Activated T-helper 17 cell treated with anti-CD3 and anti-CD28 coated beads, Interleukin-2, amount 50 U/mL, for 72 hours (primary cell): ENCODE measurements at places on chromosomes 13 and 19.

DNA sequence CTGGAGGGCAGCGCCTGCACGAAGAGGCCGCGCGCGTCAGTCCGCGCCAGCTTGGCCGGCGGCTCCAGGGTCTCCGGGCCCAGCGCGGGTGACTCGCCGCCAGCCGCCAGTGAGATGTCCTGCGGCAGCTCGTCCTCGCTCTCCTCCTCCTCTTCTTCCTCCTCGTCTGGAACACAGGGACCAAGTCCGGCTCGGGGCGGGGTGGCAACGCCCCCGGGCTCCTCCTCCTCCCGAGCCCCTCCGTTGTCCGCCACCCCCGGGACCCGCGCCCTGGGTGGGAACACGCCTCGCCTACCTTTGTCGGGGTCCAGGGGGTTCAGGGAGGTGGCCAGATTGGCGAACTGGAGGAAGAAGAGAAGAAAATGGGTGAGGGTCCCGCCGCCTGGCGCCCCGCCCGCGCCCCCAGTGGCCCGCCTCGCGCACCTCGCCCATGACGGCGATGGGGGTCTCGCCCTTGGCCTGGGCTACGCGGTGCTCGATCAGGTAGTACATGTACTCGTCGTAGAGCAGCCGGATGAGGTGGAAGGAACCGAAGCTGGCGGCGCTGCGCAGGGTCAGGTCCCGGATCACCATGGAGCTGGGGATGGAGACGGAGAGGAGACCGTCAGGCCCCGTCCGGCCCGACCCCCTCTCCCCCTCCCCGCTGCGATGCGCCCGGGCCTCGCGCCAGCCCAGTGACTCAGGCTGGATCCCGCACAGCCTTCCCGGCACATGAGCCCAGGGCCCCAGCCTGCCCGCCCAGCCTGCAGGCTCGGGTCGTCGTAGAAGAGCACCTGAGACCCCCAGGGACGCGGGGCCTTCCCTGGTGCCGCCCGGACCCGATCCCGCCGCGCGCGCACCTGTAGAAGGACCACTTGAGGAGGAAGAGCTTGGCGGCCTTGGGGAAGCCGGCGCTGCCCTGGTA lies 10.6 kb downstream of the DCAF15 start:
- ATAC-seq = no peak

DNA sequence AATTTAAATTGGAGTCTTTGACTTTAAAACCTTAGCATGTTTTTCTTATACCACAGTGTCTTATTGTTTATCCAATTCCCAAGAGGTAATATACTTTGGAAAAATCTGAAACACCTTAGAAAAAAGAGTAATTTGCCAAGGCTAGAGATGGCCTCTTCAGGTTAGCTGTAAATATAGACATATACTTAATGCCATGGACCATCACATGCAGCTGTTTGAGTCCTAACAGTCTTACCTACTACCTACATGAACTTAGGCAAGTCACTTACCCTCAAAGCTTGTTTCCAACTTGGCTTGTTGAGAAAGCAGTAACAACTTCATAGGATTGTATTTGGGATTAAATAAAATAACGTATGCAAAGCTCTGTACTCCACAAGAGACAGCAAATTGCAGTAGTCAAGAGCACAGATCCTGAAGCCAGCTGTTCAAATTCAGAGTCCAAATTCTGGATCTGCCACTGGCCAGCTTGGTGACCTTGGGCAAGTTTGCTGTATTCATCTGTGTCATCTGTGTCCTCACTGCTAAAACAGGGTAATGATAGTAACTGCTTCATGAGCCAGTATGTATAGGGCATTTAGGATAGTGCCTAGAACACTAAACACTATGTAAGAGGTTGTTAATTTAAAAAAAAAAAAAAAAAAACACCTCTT lies 13.2 kb upstream of the SPART start:
- ATAC-seq = no peak

- no peak for ATAC-seq
These were observed 4.4 kb upstream of the TBC1D4 start for GRCh38 chr13:75486146-75487062.

GRCh38 chr13:50189450-50189849 lies 174.2 kb downstream of the KCNRG start:
- ATAC-seq = no peak

DNA sequence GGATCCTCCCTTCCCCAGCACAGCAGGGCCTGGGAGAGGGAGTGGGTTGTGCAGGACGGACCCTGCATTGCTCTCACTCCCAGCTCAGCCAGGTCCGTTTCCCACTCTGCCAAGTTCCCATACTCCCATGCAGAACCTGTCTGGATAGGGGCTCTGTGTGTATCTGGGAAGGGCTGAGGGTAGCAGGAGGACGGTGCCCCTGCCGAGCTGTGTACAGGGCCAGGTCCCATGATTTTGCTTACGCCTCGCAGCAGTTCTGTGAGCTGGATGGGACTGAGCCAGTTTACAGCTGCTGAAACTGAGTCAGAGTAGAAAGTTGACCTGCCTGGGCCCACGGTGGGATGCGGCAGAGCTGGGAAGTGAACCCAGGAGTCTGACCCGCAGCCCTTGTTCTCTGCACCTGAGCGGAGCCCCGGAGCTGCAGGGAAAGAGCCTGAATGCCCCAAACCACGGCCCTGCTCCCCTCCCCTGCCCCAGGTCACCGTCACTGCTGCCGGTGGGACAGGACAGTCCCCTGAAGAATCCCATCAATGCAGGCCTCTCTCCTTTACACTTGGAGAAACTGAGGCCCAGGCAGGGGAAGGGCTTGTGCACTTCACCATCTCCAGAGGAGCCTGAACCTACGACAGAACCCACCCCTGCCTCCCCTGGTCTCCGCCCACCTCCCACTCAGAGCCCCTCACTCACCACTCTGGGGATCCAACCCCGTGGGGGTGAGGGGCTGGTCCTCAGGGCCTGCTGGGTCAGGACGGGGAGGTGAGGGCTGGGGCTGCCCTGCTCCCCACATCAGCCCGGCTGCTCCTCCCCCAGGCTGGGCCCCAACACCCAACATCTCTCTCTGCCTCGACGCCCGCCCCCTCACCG lies 3.5 kb downstream of the LILRB5 start:
- ATAC-seq = no peak

GRCh38 chr13:60242043-60242595 lies 78.4 kb upstream of the DIAPH3 start:
- ATAC-seq = no peak

DNA sequence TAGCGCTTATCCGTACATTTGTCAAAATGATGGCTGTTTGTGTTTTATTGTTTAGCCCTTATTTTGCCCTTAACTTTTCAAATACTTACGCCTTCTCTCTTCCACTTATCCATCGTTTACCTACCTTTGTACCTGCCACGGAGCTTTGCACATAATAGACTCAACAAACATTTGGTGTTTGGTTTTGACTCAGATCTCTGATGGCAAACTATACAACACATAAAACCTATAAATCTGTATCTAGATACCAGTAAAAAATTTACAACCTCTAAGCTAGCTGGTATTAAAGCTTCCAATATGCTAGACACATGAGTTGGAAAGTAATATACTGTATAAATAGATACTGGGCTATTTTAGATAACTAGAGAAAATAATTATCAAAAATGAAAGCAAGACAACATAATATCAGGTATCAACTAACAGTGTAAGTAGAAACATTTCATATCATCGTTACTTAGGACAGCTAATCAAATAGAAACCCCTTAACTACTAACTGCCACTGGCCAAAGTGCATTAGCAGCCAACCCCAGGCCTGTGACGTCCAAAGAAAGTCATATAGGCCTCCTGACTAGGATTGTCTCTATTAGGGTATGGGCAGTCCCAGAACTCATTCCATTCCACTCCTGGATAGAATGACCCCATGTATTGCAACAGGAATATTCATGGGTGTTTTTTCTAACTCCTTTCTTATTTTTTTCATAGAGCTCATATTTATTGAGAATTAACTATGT lies 53.8 kb downstream of the KCTD12 start:
- ATAC-seq = no peak

DNA sequence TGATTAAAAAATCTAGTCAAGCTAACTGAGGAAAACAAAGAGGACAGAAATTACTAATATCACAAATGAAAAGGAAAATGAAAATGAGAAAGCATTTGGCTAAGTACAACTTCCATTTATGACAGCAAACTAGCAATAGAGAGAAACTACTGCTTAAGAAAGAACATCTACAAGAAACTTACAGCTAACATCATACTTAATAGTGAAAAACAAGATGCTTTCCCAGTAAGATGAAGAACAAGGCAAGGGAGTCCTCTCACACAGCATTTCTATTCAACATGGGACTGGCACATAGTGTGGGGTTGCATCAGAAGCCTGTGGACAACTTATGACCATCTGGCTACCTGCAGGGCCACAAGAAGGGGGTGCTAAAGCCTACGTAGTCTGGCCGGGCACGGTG lies 39.3 kb downstream of the ZNF44 start:
- peak; percentile 75 for ATAC-seq

GRCh38 chr19:8057545-8058270 lies 5.1 kb downstream of the CCL25 start:
- no peak for ATAC-seq

GRCh38 chr13:34034411-34034810 lies 216.5 kb downstream of the RFC3 start:
- ATAC-seq = no peak

DNA sequence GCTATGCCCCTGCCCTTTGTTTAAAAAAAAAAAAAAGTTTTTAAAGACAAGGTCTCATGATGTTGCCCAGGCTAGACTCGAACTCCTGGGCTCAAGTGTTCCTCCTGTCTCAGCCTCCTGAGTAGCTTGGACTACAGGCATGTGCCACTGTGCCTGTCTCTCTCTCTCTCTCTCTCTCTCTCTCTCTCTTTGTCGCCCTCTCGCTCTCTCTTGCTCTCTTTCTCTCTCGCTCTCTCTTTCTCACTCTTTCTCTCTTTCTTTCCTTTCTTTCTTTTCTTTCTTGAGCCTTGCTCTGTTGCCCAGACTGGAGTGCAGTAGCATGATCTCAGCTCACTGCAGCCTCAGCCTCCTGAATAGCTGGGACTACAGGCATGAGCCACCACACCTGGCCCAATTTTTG lies 7.5 kb downstream of the COX6B1 start:
- no peak for ATAC-seq

DNA sequence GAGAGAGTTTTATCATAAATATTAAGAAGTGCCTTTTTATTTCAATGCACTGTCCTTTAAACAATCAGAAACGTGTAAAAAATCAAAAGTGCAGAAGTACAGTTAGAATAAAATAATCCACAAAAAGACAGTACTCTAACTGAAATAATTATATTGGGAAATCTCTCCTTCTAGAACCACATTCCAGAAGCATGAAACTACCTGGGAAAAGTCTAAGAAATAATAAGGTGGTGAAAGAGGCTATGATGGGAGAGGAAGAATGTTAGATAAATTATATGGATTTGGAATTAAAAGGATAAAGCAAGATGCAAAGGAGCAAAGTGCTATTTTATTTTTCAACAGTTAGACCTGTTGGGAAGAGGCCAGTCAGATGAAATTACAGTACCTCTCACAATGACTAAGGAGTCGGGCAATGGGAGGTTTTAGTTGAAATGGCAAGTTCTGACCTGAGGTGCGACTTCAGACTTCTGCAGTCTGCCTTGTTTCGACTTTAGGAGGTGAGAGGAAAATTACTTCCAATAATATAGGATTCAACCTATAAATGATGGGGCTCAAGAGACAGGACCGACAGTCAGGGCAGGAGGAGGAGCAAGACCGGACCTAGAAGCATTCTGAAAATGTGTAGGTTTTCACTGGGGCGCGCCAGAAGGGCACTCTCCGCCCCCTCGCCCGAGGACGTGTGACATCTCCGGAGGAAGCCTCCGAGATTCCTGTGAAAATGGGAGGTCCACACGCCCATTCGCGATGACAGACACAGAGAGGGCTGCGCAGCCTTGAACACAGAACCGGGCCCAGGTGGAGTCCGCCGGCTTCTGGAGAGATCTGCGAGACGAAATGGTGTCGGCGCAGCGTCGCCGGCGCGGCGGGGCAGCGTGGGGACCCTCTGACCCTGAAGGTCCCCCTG lies 717 bp downstream of the SPRYD7 start:
- ATAC-seq = peak; percentile 48

DNA sequence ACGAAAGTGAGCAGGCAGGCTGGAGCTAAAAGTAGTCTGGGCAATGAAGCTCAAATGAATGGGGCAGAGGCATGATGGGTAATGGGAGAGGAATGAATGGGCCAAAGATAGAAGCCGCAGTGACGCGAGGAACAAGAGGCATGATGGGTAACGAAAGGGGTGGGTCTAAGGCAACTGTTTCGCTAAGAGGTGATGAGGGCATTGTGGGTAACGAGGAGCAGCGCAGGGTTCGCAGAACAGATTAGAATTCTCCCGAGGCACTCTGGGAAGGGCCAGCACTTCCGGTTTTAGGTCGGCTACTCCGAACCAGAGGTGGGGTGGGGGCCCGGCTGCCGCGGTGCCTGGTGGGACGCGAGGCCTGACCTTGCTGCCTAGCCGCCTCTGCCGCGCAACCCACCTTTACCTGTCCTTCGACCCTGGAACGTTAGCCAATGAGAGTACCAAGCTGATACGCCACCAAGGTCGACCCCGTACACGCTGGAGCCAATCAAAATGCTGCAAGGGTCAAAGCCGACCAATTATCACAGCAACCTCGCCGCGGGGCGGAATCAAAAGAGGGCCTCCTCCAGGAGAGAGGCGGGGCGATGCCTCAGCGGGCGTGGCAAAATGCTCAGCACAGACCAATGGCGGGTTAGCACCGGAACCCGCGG lies 563 bp upstream of the TOMM40 start:
- peak; percentile 87 for ATAC-seq

DNA sequence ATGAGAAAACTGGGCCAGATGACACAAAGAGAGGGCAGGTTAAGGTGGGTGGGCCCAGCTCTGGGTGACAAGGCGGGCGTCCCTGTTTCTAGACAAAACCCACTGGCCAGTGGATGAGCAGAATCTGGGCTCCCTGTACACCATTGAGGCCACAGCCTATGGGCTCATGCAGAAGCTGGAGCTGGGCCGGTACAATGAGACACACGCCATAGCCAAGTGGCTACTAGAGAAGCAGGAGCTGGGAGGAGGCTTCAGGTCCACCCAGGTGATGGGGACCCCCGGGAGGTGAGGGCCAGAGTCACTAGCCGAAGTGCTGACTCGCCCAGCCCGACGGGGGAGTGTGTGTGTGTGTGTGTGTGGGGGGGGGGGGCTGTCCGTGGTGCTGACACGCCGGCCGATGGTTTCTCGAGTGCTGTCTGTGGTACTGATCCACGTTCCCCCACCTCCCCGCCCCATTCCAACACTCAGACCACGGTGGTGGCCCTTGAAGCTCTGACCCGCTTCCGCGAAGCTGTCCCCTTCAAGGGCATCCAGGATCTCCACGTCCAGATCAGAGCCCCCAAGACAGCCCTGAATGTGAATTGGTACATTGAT lies 24.3 kb upstream of the SHFL start:
- ATAC-seq = no peak

GRCh38 chr13:95956589-95957148 lies 96.5 kb downstream of the UGGT2 start:
- no peak for ATAC-seq

DNA sequence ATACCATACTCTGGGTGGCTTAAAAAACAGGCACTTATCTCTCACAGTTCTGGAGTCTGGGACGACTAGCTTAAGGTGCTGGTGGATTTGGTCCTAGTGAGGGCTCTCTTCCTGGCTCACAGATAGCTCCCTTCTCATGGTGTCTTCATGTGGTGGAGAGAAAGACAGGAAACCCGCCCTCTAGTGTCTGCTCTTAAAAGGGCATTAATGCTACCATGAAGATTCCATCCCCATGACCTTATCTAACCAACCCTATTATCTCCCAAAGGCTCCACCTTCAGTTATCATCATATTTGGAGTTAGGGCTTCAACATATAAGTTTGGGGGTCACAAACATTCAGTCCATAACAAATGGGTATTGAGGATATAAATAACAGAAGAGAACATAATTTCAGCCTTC lies 139.4 kb downstream of the HS6ST3 start:
- ATAC-seq = no peak
